ENCODE measurements at places on chromosomes 7 and 10.
A peak's percentile ranks its signal among the peaks of the same experiment; 100 is the strongest.

- DNase-seq, result no peak
Observed at GRCh38 chr7:121494516-121494915, 98.4 kb upstream of the FAM3C start.

DNA sequence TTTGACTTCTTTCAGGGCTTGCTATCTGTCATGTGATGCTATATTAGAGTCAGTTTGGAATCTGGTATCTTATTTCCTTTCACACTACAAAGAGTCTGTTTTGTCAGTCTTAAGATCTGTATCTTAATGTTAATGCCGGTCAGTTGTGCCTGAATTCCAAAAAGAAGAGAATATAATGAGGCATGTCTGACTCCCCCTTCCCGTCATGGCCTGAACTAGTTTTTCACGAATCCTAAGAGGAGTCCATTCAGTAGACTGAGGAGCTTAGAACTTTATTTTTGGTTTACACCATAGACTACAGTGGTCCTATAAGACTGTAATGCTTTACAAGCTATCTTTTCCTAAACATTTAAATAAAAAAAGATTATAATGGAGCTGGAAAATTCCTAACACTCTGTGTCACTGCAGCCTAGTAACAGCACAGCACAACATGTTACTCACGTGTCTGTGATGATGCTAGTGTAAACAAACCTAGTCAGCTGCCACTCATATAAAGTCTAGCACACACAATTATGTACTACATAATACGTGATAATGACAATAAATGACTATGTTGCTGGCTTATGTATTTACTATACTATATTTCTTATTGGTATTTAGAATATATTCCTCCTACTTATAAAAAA, 50.6 kb downstream of the VPS41 start:
- DNase-seq, result no peak

- DNase-seq, result no peak
Observed at GRCh38 chr7:38027884-38028455, 107.5 kb downstream of the EPDR1 start.

DNA sequence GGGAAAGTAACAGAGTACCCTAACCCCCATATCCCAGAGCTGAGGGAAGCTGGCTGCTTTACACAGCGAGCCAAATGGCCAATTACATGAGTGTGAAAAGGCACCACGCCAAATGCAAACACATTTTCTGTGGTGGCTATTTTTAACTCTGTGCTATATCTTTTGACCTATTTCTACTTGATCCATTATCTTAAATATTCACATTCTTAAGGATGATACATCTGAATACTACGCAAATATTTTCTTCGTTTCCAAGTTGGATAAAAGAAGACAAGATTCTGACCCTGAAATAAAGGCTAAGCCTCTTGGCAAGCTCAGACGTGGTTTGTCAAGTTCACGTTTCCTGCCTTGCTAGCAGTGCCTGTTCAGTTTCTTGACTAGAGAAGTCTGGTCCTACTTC, 146.7 kb upstream of the TMEM196 start:
- no peak for DNase-seq

DNA sequence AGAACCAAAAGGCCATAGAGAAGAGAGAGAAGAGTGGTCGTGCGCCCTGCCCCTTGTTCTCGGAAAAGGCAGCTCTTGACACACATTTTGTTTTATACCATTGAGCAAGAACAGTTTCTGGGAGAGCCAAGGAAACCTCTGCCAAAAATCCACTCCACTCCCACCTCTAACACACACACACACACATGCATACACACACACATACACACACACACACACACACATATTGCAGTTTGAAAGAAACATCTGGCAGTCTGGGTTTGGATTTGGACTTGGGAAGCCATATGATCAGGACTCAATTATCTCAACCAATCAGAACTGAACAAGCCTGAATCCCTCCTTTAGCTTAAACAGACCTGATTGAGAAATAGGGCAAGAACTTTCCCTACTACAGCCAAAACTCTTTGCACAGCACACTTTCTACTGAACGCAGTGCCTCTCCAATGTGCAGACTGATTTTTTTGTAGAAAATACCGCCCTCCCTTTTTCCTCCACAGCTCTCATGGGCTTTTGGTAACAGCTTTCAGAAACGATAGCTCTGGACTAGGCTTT, 484.0 kb upstream of the ZWINT start:
- DNase-seq, result no peak

DNA sequence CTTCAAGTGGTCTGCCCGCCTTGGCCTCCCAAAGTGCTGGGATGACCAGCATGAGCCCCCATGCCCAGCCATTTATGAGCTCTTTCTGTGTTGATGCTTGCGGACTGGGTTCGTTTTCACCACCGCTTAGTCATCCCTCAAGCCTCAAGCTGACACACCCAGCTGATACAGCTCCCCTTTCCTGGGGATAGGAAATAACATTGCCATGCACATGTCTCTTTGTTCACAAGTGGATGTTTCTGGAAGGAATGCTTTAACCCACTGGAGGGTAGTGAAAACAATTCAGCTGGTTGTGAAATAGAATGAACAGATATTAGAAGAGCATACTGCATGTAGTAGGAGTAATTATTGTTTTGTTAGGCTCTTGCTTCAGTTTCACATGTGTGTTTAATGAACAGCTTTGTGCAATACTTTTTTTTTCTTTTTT, 8.5 kb upstream of the METTL27 start:
- peak; percentile 77 for DNase-seq

DNA sequence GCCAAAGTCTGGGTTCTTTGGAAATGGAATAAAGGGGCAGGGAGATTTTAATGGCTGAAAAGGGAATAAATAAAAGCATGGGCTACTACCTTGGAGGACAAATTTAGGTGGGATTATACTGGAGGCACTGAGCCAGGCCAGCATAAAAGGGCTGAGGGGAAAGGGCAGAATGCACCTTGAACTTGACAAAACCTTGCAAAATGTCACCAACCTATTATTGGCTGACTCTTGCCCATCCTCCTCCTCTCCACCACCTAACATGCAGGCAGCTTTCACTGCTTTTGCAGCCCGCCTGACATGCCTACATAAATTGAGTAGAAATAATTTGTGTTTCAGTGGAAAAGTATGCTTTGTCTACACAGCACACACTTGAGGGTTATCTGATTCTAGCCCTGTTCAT, 65.3 kb upstream of the ABLIM1 start:
- DNase-seq, result no peak

- DNase-seq, result no peak
Observed at GRCh38 chr7:18975276-18975675, 142.2 kb downstream of the TWIST1 start.

DNA sequence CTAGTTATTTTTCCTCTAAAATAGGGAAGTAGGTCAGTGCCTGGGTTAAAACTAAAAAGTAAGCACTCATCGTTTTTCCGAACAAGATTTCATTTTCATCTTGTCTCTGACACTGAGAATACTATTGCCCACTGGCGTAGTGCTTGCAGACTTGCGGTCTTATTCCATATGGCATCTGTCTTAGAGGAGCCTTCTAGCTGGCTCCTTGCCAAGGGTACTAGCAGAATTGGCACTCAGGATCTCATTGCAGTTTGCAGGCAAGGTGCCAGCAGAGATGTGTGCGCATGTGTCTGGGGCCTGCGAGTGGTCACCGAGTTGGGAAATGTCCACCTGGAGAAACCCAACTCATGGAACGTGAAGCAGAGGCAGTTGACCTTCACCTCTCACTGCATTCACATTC, 143.4 kb downstream of the CELF2 start:
- peak; percentile 56 for DNase-seq

GRCh38 chr7:27952456-27953285, 212.7 kb downstream of the TAX1BP1 start:
- DNase-seq, result no peak

- no peak for DNase-seq
Observed at GRCh38 chr7:15495170-15495569, 66.6 kb downstream of the AGMO start.

DNA sequence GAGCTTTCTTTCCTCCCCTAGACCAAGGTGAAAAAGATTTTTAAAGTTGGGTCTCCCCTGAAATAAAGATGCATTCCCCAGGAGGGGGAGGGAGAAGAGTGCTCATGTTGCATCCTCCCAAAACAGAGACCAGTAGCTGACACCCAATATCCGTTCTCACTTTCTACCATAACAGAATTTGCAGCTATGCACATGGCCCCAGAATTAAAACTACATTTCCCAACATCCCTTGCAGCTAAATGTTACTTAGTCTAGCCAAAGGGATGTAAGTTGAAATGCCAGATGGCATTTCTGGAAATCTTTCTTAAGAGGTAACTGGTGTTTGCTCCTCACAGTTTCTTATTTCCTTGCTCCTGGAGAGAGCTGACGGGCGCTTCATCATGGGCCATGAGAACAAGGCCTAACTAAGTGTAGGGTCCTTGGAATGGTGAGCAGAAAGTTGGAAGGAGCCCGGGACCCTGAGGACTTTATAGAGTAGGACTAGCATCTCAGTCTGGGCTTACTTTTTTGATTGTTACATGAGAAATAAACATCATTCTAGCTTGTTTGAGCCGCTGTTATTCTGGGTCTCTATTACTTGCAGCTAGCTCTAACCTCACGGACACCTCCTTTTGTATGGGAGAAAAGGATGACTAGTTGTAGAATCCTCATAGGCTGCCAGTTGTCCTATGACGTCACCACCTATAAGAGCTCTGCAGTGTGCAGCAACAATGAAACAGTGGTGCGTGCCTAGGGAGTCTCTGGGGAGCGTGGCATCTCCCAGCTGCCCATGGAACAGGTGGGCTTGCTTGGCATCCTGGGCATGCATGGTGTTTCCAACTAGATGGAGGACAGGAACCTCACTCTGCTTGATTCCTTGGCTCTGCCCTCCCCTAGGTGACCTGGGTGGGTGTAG, 46.1 kb upstream of the EXOC6 start:
- DNase-seq, result no peak

- no peak for DNase-seq
Observed at GRCh38 chr10:101552442-101552841, 35.6 kb downstream of the POLL start.

DNA sequence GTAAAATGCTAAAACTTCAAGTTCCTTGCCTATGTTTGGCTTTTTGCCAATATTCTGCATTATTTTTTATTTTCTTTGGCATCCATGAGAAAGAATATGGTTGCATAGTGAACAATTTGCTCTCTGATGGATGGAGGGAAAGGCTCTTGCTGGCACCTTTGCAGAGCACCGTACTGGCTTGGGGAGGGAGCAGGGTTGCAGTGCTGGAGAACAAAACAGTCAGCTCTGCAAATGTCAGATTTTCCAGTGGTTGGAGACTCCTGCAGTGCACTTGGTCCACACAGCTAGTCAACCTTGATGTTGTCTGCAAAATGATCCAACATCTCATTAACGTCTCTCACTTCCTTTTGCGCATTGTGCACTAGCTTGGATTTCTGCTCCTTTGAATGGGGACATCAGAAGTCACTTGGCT, 100.8 kb downstream of the ANLN start:
- DNase-seq, result no peak

GRCh38 chr7:134629445-134629844, 17.2 kb upstream of the BPGM start:
- no peak for DNase-seq
